ENCODE measurements at places on chromosomes 16 and 17. TPM values are rescaled to one million over a fixed set of nuclear protein-coding genes. Genes with fewer than 3 reads are reported as not detected.

Gene UTS2R
- total RNA-seq: not detected

Gene CCL2
- total RNA-seq: 53.3 TPM

Gene RSAD1
- total RNA-seq: 34.3 TPM

Gene PTX4
- total RNA-seq: not detected

Gene KARS1
- total RNA-seq: 90.5 TPM

Gene WFDC1
- total RNA-seq: 26.0 TPM

Gene TBX2
- 122 TPM for total RNA-seq

Gene C17orf107
- 2.7 TPM for total RNA-seq

Gene CCL8
- 1.5 TPM for total RNA-seq

Gene SSTR5
- total RNA-seq: not detected

Gene POLR3E
- total RNA-seq: 43.3 TPM

Gene ST6GALNAC1
- 14.1 TPM for total RNA-seq

Gene CA7
- not detected for total RNA-seq

Gene CTRL
- 0.96 TPM for total RNA-seq

Gene SEZ6L2
- 11.9 TPM for total RNA-seq

Gene SUZ12
- total RNA-seq: 24.9 TPM

Gene CCDC40
- 3.5 TPM for total RNA-seq

Gene KRTAP2-2
- total RNA-seq: not detected

Gene GP1BA
- total RNA-seq: 0.55 TPM

Gene KCNH4
- total RNA-seq: 0.26 TPM

Gene TAC4
- total RNA-seq: not detected

Gene ITGAL
- 62.8 TPM for total RNA-seq

Gene CIAO3
- total RNA-seq: 24.2 TPM

All from upper lobe of right lung (tissue), 1 donor.